ENCODE measurements at places on chromosomes 1 and 21. TPM values are rescaled to one million over a fixed set of nuclear protein-coding genes. Genes with fewer than 3 reads are reported as not detected.
A peak's percentile ranks its signal among the peaks of the same experiment; 100 is the strongest.

GRCh38 chr21:22363504-22363903 lies 1365.3 kb downstream of the NCAM2 start:
- H3K36me3 ChIP-seq: no peaks in the 10 kb centered on the region
- no peaks in the 10 kb centered on the region for H3K4me1 ChIP-seq

GRCh38 chr21:14120091-14120734 lies 90.5 kb downstream of the LIPI start:
- H3K27ac ChIP-seq: no peak overlapping the region
- no peaks in the 10 kb centered on the region for H3K27me3 ChIP-seq
- DNase-seq: peak; percentile 27
- H3K36me3 ChIP-seq: no peaks in the 10 kb centered on the region

DNA sequence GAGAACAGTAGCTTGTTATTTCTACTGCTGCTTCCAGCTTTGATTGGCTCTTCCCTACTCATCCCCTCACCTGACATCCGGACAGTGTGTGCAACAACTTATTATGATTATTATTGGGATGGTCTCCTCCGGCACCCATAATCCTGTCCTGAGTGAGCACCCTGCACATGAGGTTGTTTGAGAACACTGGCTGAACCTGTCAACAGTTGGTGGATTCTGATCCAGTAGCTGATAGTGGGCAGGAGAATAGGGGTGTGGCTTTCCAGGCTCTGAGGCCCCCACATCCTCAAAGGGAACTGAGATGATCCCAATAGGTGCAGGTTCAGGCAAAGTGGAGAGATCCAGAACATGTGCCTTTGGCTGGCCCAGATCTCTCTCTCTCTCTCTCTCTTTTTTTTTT lies 60.5 kb downstream of the RUNX1 start:
- no peaks in the 10 kb centered on the region for H3K4me1 ChIP-seq
- no peaks in the 10 kb centered on the region for H3K36me3 ChIP-seq
- no peaks in the 10 kb centered on the region for H3K27me3 ChIP-seq

- H3K4me1 ChIP-seq: no peaks in the 10 kb centered on the region
- H3K27me3 ChIP-seq: no peaks in the 10 kb centered on the region
- H3K27ac ChIP-seq: no peak overlapping the region
- no peaks in the 10 kb centered on the region for H3K36me3 ChIP-seq
Measured at GRCh38 chr1:103783944-103784377, 34.3 kb downstream of the AMY1C start.

DNA sequence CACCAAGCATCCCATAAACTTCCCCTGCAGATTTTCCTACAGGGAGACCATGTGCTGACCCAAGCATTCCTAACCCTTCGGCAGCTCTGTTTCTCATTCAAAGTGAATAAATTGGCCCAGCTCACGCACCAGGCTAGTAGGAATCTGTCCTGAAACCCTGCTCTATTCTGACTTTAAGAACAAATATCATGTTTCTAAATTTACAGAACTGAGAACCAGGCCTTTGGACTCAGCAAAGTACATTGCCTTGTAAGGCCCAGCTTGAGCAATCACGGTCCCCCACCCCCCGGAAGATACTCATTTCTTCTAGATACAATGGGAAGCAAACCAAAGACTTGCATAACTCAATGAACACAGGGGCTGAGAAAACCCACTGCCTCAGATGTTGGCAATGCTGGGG lies 160.1 kb upstream of the NFIA start:
- DNase-seq: peak; percentile 5
- no peaks in the 10 kb centered on the region for H3K27me3 ChIP-seq
- no peaks in the 10 kb centered on the region for H3K4me1 ChIP-seq
- H3K36me3 ChIP-seq: no peaks in the 10 kb centered on the region
- H3K27ac ChIP-seq: no peak overlapping the region

DNA sequence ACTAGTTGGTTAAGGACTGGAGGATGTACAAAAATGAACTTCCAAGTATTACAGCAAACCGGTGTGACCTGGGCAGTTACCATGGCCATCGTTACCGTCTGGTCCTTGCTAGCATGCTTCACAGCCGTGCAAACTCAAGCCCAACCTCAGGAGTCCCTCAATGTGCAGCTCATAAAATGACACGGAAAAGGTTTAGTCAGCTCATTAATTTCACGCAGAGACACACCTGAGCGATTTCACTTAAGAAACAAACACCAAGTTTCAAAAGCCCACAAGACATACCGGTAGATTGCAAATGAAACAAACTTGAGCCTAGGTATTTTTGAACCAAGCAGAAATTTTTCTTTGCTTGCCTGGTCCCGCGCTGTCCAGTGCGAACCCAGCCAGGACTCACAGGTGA lies 105.0 kb upstream of the ADAR start:
- no peak overlapping the region for H3K4me3 ChIP-seq
- no peak overlapping the region for H3K27ac ChIP-seq
- no peaks in the 10 kb centered on the region for H3K27me3 ChIP-seq
- peak; percentile 16 for DNase-seq
- no peaks in the 10 kb centered on the region for H3K36me3 ChIP-seq

DNA sequence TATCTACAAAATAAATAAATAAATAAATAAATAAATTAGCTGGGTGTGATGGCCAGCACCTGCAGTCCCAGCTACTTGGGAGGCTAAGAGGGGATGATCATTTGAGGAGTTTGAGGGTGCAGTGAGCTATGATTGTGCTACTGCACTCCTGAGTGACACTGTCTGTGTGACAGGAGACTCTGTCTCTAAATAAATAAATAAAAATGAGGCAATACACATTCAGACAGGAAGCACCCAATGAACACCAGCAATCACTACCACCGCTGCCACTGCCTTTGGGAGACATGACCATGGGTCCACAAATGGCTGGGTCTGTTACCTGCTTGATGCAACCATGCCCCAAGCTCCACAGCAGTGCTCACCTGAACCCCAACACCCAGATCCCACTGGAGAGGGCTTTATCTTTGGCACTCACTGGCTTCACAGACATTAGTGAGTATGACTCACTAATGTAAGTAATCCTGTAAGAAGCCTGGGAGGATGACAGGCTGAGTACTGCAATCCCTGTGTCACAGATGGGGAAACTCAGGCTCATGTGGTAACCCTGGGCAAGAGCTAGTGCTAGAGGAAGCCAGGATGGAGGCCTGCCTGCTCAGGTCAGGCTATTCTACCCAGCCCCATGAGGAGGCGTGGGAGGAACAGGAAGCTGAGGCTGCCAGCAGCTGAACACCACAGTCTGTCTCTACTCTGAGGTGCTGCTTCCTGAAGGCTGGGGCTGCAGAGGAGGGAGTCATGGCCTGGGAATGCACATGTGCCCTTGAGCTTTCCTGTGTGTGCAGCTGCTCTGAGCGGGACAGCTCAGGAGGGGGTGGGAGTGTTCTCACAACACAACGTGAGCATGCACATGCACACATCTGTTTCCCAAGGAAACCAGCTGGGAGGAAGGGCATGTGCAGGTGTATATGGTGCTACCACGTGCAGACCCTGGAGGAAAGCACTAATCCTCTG lies 43.0 kb downstream of the SLC9A1 start:
- H3K4me1 ChIP-seq: no peaks in the 10 kb centered on the region
- peak; percentile 39 for DNase-seq
- no peak overlapping the region for H3K4me3 ChIP-seq
- H3K36me3 ChIP-seq: no peaks in the 10 kb centered on the region
- H3K27ac ChIP-seq: no peak overlapping the region
- no peaks in the 10 kb centered on the region for H3K27me3 ChIP-seq

DNA sequence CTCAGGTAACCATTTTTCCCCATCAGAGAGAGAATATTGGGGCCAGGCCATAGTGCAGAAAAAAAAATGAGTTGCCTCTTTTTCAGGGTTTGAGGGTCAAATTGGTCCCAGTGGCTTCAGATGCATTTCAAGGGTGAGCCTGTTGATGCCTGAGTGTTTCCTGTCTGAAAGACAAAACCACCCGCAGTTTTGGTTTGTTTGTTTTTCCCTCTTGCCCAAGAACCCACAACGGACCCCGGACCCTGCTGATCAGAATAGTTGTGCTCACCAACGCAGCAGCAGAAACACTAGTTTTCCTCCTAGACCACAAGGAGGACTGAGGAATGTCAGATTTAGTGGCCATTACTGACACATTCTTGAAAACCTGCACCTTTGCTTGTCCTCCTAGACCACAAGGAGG lies 1433.1 kb downstream of the PLA2G4A start:
- H3K4me3 ChIP-seq: no peak overlapping the region
- no peaks in the 10 kb centered on the region for H3K4me1 ChIP-seq
- no peak overlapping the region for H3K27ac ChIP-seq
- H3K27me3 ChIP-seq: no peaks in the 10 kb centered on the region
- no peak for DNase-seq
- no peaks in the 10 kb centered on the region for H3K36me3 ChIP-seq

DNA sequence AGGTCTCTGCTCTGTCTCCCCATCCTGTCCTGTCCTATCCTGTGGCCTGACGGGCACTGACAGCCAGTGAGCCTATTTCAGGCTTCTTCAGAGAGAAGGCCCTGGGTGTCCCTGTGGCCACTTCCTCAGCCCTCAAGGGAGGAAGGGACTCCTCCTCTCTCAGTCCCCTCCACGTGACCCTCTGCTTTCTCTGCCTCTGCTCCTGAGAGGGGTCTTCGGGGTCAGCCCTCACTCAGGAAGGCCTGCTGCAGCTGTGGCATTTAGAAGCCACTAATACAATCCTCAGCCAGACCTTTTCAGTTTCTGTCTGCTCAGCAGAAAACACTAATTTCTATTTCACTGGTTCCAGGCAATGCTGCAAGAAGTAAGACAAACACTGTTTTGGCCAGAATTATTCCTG lies 43.6 kb upstream of the ETV3 start:
- H3K27me3 ChIP-seq: no peaks in the 10 kb centered on the region
- DNase-seq: no peak
- H3K4me3 ChIP-seq: no peak overlapping the region
- H3K36me3 ChIP-seq: no peaks in the 10 kb centered on the region
- peaks cover 21% of the 10 kb centered on the region for H3K4me1 ChIP-seq
- peak overlapping the region; percentile 55 for H3K27ac ChIP-seq

DNA sequence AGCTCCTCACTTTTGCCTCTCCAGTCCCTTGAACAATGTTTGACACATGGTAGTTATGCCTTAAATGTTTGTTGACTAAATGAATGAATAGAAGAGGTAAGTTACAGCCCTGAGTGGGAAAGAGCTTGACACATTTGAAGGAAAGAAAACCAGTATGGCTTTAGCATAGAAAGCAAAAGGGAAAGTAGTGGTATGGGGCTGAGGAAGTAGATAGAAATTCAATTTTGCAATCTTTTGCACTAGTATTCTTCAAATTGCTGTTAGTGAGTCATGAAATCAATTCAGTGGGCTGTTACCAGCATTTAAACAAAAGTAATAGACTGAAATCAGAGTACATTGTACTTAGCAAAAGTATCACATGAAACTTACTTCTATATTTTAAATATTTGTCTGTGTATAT lies 21.1 kb downstream of the PLA2G4A start:
- no peak overlapping the region for H3K4me3 ChIP-seq
- no peak overlapping the region for H3K27ac ChIP-seq
- no peaks in the 10 kb centered on the region for H3K4me1 ChIP-seq

- no peak overlapping the region for H3K27ac ChIP-seq
- H3K27me3 ChIP-seq: no peaks in the 10 kb centered on the region
- H3K4me3 ChIP-seq: no peak overlapping the region
- H3K4me1 ChIP-seq: no peaks in the 10 kb centered on the region
- H3K36me3 ChIP-seq: peaks cover 69% of the 10 kb centered on the region
Measured at GRCh38 chr1:155352631-155353030, 31.9 kb downstream of the RUSC1 start.

- H3K4me1 ChIP-seq: no peaks in the 10 kb centered on the region
- no peak overlapping the region for H3K4me3 ChIP-seq
- no peaks in the 10 kb centered on the region for H3K27me3 ChIP-seq
- H3K27ac ChIP-seq: no peak overlapping the region
- no peaks in the 10 kb centered on the region for H3K36me3 ChIP-seq
- no peak for DNase-seq
Measured at GRCh38 chr1:175749075-175749474, 5.7 kb upstream of the TNR start.

DNA sequence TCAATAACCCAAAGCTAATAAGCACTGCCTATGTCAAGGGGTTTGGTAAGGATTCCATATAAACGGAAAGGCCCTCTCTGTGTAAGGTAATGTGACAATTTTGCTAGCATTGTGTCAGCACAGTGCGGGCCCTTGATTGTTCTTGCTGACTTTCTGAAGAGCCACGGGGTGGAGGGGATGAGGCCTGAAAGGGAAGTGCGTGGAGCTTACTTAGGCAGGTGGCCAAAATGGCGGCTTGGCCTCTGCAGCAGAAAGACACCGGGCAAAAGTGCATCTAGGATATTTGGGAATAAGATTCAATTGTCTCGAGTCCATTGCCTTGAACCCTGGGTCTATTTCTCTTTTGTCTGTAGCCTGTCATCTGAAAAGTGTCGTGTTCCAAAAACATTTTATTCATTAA lies 114.3 kb downstream of the TGFB2 start:
- H3K27ac ChIP-seq: peak overlapping the region; percentile 59
- peaks cover 26% of the 10 kb centered on the region for H3K4me1 ChIP-seq
- peak; percentile 7 for DNase-seq
- no peak overlapping the region for H3K4me3 ChIP-seq

GRCh38 chr1:150164779-150165178 lies 15.1 kb downstream of the PLEKHO1 start:
- no peak for DNase-seq
- no peak overlapping the region for H3K27ac ChIP-seq
- H3K36me3 ChIP-seq: no peaks in the 10 kb centered on the region
- peaks cover 5% of the 10 kb centered on the region for H3K4me1 ChIP-seq

DNA sequence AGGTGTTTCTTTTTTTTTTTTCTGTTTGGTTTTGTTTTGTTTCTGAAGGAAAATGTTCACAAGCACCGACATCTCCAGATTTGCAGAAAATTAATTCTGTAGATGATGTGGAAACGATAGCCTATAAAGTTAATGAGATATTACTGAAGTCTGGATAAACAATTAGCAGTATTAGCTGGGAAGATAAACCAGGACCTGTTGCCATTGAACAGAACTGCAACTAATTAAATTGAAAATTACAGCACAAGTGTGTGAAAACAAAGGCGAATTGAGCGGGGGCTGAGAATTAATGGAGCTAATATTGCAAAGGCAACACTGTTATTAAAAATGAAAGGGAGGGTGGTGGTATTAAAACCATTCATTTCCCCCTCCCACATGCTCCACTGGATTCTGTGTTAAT lies 107.5 kb upstream of the AJAP1 start:
- no peaks in the 10 kb centered on the region for H3K27me3 ChIP-seq
- H3K4me1 ChIP-seq: no peaks in the 10 kb centered on the region
- DNase-seq: no peak
- H3K4me3 ChIP-seq: no peak overlapping the region

DNA sequence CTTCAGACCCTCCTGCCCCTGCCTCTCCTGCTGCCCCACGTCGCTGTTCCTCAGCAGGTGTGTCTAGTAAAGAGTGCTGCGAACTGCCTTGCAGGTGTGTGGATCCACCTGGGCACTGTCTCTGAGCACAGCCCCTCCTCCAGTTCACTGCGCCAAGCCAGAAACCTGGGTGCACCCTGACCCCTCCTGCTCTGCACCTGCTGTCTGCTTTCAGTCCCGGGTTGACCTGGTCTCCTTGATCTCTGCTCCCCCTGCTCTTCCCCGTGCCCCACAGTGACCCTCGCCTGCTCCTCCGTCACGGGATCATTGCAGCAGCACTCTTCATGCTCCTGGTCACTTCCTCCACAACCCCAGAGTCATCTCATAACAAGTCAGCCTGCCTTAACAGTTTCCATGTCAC lies 6.5 kb downstream of the A3GALT2 start:
- H3K27me3 ChIP-seq: no peaks in the 10 kb centered on the region
- H3K4me3 ChIP-seq: no peak overlapping the region
- H3K27ac ChIP-seq: no peak overlapping the region
- DNase-seq: no peak
- peaks cover 16% of the 10 kb centered on the region for H3K4me1 ChIP-seq

SLAMF6 gene
- total RNA-seq: 1.7 TPM

RNF220 gene
- 96.9 TPM for total RNA-seq

NHLH1 gene
- not detected for total RNA-seq

COL18A1 gene
- total RNA-seq: 216 TPM

ADAMTS4 gene
- 9.5 TPM for total RNA-seq
